ENCODE measurements at places on chromosomes 12 and 14.

- no peak for DNase-seq
Observed at GRCh38 chr12:53378724-53379388, 1.1 kb upstream of the SP1 start.

GRCh38 chr12:15194456-15195368 is 26.5 kb downstream of the RERG start:
- no peak for DNase-seq

GRCh38 chr12:30840715-30841114 is 85.8 kb upstream of the TSPAN11 start:
- DNase-seq = no peak

DNA sequence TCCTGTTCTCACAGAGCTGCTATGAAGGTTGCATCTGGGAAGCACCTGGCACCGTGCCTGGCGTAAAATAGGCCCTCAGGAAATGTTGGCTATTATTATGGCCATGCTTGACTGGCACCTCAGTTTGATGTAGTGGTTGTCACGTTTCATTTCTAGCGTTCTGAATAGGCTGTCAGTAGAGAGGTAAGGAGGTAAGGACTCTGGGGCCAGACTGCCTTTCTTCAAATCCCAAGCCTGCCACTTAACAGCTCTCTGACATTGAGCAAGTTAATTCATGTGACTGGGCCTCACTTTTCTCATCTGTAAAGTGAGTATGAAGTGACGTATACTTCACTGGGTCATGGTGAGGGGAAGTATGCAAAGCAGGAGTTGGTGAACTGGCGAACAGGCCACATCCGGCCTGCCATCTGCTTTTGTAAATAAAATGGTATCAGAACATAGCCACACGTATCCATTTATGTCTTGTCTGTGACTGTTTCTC is 196.2 kb downstream of the CACNA1C start:
- DNase-seq = peak; percentile 70

DNA sequence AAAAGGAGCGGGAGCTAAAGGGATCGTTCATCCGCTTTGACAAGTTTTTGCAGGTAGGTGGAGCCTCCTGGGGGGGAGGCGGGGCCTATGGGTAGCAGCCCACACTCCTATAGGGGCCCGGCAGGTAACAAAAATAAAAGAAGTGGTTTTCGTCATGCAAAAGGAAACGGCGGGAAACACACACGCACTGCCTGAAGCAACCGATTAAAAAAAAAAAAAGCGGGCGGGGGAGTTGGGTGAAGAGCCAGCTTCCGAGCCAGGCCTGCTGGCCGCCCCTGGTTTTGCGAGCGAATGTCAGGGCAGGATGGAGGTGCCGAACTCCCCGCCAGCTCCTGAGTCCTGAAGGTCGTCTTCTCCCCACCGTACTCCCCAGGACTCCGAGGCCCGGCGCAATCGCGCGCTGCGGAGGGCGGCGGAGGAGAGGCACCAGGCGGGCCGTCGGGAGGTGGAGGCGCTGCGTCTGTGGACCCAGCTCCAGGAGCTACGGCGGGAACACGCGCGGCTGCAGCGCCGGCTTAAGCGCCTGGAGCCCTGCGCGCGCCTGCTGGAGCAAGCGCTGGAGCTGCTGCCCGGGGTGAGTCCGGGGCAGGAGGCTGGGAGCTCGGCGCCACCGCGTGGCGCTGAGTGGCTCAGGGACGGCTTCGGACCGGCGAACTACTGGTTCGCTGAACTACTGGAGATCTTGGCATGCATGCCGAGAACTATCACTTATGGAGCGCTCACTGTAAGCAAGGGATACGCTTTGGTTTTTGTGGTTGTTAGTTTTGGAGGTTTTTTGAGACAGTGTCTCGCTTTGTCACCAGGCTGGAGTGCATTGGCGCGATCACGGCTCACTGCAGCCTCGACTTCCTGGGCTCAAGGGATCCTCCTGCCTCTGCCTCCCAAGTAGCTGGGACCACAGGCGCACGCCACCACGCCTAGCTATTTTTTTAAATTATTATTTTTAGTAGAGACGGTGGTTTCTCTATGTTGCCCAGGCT is 3.6 kb downstream of the CFAP73 start:
- peak; percentile 58 for DNase-seq

DNA sequence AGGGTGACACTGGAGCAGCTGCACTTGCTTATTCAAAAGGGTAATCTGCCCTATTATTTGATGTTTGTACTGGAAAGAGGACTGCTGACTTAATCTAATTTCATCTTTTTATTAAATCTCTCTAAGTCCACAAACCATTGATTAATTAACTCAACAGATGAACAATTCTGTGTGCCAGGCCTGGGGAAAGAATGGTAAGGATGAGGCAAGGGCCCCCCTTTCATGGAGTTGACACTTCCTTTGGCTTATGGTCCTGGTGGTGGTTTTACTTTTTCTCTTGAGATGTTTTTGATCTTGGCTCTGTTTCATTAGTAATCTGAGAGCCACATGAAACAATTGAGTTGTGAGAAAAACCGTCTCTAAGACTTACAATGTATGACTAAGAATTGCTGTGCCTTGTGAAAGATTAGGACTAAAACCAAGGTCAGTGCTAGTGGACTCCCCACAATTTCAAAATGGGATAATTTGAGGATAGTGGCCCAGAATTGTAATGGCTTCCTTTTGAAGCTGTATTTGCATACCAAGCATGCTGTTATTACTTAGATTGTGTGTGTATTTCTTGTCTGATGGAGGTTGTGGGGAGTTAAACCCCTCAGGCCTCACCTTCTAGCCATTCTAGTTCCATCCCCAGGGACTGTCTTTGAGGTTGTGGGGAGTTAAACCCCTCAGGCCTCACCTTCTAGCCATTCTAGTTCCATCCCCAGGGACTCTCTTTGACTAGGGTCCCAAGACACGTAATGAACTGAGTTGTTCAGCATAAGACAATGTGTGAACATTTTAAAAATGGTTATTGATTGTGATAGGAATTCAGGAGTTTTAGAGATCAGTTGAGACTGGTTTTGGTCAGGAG is 52.5 kb upstream of the EVL start:
- peak; percentile 49 for DNase-seq

DNA sequence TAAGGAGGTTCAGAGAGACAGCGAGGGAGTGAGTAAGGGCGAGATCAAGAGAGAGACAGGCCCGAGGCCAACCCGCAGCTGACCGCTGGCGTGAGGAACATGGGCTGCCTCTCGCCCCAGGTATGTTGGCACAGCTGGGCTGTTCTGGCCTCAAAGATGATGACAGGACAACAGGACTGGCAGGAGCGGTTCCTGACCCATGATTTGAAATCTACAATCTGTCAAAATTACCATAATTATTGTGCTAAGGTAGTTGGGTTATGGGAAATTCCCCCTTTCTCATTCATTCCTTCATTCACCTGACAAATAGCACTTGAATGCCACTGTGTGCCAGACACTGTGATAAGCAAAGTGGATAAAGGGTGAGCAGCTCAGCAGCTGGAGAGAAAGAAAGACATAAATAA is 5.1 kb upstream of the ENDOU start:
- no peak for DNase-seq

- DNase-seq = peak; percentile 41
Observed at GRCh38 chr12:8860165-8860961, 37.9 kb downstream of the A2ML1 start.

- no peak for DNase-seq
Observed at GRCh38 chr12:65022421-65022820, 98.7 kb downstream of the WIF1 start.

- peak; percentile 10 for DNase-seq
Observed at GRCh38 chr14:34628681-34629135, 1.2 kb downstream of the SNX6 start.

DNA sequence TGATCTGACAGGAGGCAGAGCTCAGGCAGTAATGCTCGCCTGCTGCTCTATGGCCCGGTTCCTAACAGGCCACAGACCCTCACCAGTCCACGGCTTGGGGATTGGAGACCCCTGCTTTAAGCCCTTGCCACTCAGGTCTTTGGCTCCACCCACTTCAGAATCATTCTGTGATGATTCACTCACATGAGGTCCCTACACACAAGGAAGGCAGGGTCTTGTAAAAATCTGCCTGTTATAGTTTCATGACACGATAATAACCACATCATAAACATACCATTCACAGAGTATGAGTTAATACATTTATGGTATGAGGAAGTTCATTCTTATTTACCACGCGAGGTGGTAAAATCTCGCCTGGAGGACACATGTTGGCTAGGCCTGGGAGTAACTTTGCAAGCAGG is 29.0 kb upstream of the MAX start:
- peak; percentile 87 for DNase-seq

GRCh38 chr12:93541578-93542225 is 30.8 kb upstream of the SOCS2 start:
- DNase-seq = no peak

DNA sequence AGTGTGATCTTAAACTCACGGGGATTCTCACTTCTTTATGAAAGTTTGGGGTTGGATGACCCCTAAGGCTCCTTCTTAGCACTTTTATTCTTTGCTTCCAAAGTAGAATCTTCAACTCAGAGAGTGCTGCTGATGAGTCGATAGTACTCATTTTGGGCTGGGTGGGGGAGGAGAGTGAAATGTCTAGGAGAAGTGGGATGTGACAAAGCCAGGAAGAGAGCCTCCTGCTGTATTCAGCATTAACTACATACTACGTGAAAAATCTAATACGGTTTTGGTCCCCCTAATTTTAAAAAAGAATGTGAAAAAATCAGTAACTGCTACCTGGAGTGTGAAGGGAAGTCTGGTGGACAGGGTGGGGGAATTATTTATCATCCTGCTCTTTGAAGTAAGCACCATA is 148.3 kb downstream of the SAMD4A start:
- peak; percentile 57 for DNase-seq

GRCh38 chr12:57881475-57881874 is 34.9 kb upstream of the CTDSP2 start:
- no peak for DNase-seq

DNA sequence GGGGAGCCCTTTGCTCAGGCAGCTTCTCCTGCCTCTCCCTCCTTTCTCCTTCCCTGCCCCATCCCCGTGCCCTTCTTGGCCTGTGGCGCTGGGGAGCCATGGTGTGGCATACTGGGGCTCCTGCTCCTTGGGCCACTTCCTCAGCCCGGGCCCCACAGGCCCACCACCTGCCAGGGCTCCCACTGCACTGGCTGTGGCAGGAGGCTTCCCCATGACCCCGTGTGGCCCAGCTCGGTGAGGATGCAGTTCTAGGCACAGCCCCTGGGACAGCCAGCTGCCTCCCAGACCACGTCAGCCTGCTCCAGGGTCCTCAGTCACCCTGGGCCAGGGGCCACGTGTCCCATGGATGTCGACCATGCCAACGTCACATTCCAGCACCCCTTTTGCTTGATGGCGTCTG is 13.0 kb upstream of the AMN start:
- DNase-seq = no peak

DNA sequence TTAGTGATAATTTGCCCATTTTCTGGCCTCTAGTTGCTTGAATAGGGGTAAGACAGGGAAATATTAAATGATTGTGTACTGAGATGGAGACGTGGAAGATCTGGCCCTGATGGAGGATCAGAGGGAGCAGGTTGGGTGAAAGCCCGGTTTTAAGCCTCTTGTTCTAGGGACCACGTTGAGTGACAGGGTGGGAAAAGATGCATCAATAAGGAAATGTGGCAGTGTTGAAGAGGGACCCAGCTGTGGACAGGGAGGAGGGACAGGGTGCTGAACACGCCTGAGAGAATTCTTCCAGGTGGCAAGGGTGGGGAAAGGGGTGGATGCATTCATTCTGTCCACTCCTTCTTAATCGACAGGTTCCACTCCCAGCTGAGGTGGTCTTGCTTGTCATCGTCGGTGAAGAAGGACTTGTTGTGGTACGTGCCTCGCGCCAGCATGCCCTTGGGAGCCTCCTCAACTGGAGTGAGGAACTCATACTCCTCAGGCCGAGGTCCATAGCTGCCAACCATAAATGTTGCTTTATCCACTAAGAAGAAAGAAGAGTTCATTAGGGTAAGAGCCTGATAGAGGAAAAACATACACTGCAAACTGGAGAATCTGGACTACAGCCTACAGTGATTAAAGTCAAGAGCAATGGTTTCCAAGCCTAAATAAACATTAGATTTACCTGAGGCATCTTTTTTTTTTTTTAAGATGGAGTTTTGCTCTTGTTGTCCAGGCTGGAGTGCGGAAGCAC is 4.0 kb upstream of the ERP27 start:
- no peak for DNase-seq

DNA sequence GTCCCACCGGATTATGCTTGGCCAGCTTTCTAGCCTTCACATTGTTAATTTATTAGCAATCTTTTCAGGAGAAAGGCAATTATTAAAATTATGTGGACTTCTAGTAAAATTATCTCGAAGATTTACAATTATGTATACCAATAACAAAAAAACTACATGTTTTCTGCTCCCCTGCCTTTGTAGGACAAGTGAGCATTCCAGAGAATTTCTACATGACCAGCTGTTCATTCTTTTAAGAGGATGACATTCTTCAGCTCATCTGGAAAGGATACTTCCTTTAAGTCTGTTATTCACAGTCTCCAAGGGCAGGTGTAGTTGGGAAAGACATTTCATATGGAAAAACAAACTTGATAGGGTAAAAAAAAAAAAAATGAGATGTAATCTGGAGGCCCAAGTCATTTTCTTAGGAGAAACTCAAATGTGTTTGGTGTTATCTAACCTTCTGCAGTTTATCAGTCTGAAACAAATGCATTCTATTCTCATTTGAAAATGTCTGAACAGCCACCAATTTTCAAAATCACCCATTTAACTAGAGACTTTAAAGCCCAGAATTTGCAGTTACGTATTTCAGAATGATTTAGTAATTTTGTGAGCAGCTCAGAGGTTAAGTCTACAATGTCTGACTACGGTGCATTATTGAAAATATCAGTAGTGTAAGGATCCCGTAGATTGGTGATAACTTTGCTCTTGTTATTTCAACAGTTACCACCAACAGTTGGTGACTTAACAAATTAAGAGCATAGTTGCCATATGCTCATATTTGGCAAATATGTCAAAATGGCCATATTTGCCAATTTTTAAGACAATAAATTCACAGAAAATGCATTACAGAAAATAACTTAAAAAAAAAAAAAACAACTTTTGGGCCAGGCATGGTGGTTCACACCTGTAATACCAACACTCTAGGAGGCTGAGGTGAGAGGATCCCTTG is 1.8 kb upstream of the PHLDA1 start:
- DNase-seq = no peak

- DNase-seq = no peak
Observed at GRCh38 chr12:77600468-77600843, 230.2 kb upstream of the NAV3 start.

GRCh38 chr14:105118646-105119407 is 49.7 kb downstream of the JAG2 start:
- no peak for DNase-seq

GRCh38 chr14:104020471-104020870 is 65.0 kb upstream of the ASPG start:
- no peak for DNase-seq

GRCh38 chr12:66024949-66025348 is 105.6 kb downstream of the LLPH start:
- DNase-seq = peak; percentile 16

- DNase-seq = no peak
Observed at GRCh38 chr12:130803702-130804101, 35.3 kb downstream of the STX2 start.

DNA sequence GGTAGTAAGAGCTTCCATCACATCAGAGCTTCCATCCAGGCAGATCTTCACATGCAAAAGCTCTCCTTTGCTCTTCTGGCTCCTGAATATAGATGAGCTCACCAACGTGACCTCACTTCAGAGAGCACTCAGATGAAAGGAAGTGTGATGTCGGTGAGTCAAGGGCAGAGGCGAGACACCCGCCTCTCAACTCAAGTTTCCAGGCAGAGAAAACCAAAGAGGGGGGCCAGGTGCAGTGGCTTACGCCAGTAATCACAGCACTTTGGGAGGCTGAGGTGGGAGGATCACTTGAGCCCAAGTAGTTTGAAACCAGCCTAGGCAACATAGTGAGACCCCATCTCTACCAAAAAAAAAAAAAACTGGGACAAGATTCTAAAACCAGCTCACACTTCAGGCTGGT is 126.9 kb downstream of the DUSP6 start:
- DNase-seq = peak; percentile 43

All from fibroblast of skin of abdomen (primary cell).